D721Med (cell line): ENCODE measurements at places on chromosomes 13 and 19.
A peak's percentile ranks its signal among the peaks of the same experiment; 100 is the strongest.

GRCh38 chr13:80012251-80012650 is 328.7 kb downstream of the SPRY2 start:
- no peak for DNase-seq

GRCh38 chr13:20637811-20638210 is 65.7 kb upstream of the IL17D start:
- DNase-seq, result no peak

- peak; percentile 98 for DNase-seq
These were observed at the start of gene EEF2 for GRCh38 chr19:3984908-3985642. EEF2 (minus strand) TSS chr19:3985463; CDS start chr19:3985380, 83 bp downstream.

GRCh38 chr13:51550151-51550550 is 34.1 kb upstream of the WDFY2 start:
- no peak for DNase-seq

DNA sequence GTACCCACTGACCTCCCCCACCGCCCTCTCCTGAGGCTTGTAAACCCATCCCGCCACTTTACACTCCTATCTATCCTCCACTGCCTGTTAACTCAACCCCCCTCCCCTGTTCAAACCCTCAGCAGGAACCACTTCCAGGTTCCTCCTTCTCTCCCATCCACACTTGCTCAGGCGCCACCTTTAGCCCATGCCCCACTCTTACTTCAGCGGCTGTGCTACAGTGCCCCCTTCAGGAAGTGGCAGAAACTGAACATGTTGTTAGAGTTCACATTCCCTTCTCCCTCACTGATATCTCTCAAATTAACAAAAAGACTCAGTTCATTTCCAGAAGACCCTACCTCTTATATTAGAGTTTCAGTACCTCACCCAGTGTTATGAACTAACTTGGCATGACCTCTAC is 49.4 kb downstream of the ZNF91 start:
- no peak for DNase-seq

GRCh38 chr19:48858984-48859710 is 9.3 kb downstream of the PLEKHA4 start:
- no peak for DNase-seq

DNA sequence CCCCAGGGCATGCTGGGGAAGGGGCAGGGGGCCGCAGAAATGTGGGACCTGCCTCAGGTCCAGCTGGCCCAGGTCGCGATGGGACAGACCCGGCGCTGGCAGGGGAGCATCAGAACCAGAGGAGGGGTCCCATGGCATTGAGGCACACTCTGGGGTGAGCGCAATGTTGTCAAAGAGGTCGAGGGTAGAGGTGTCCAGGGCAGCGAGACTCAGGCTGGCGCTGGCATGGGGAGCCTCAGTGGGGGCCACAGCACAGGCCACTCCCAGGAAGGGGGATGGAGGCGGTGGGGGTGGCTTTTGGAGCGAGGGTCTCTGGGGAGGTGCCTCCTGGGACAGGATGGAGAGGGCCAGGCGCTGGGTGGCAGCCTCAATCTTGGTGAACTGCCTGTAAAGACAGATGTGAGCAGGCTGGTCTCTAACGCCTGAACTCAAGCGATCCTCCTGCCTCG is 944 bp downstream of the C19orf85 start:
- DNase-seq, result no peak

DNA sequence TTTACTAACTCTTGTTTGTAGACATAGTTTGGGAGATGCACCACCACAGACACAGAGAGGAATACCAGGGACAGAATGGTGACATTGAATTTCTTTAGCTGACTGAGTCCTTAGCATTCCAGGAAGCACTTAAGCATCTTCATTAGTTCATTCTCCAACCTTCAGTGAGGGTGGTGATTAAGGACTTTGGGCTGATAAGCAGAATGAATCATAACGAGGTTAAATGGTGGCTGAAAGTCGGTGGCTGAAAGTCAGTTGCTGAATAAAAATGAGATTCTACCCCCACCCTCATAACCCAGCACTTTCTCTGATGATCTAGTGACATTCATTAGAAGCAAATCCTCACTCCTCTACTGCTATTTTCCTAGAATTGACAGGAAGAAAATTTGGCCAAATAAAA is 10.6 kb downstream of the PCDH8 start:
- DNase-seq, result no peak

DNA sequence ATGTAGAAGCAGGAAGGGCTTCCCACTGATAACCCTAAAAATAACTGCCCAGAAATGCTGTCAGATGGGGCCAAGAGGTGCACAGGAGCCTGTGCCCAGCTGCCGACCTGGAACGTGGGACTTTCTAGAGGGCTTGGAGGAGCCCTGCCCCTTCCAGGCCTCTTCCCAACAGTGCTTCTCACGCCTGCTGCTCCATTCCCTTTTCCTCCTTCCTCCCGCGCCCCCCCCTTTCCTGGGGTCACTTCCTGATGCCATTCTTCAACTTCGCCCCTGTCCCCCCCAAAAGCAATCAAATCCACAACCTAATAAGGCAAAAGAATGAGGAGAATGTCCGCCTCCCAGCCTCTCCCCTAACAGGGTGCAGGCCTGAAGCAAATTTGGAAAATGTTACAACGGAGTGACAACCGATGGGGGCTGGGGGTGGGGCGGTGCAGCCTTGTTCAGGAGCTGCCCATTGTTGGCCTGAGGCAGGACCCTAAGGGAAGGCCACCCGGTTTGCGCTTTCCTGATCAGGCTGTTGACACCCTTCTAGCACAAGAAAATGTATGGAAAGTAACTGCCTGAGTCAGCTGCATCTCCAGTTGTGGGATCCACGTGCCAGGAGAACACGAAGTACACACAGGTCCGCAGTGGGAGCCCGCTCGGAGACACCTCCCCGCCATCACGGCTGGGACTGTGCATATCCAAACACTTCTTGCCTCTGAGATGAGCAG is 18.7 kb downstream of the ACTN4 start:
- DNase-seq, result no peak

DNA sequence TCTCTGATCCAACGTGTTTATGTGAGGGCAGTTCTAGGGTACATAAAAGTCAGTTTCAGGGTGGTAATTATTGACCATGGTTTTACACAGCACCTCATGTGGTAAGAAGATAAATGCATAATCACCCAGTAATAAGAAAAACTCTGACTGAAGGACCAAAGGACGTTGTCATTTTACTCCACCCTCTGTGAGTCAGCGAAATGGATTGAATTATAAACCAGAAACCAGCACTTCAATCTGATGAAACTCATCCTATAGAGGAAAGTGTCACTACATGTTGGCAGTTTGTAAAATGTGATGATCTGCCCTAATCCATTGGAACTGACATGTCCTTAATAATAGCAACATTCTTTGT is 406.8 kb downstream of the KLF5 start:
- no peak for DNase-seq

DNA sequence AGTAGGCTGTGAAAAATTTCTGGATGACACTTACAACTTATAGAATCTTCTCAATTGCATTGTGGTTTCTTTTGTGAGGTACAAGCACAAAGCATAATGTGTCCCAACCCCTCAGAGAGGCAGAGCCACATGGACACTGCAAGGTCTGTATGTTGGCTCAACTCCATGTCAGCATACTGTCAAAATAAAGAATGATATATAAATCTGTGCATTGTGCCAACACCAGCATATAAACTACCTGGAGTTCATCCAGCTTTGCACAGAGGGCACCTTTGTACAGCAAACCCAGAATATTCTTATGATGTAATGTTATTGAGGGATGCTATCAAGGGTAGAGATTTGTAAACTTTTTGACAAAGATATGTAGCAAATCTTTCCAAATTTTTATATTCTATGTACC is 1065.8 kb upstream of the MIR17HG start:
- no peak for DNase-seq

GRCh38 chr13:53074114-53074513 is 45.5 kb downstream of the OLFM4 start:
- DNase-seq, result no peak

- no peak for DNase-seq
These were observed 50.0 kb upstream of the CEACAM21 start for GRCh38 chr19:41525989-41526388.

DNA sequence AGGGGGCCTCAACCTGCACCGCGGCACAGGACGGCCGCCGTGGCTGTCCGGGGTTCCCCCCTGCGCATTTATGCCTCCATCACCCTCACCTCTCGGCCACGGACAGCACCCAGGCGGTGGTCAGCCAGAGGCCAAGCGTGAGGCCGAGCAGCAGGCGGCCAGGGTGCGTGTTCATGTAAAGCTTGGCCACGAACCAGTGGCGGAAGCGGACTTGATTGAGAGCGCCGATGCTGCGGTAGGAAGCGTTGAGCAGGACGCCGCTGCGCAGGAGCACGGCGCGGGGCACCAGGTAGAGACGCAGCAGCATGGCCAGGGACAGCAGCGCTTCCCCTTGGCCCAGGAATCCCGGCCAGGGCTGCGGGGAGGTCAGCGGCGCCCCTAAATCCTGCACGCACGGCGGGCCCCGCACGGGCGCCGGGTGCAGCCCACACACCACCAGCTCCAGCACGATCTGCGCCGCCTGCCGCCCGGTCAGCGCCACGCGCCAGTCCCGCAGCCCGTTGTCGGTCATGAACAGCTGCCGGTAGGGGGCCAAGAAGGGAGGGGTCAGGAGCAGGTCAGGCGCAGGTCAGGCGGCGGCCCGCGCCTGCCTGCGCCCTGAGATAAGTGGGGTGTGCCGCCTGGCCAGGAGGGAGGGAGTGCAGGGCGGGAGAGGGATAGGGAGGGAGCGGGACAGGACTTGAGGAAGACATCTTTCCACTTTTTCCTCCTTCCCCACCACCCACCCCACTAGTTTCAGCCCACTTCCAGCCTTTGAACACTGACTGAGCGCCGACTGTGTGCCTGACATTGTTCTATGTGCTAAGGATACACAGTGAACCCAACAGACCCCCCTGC is 6.5 kb downstream of the KCNN4 start:
- DNase-seq, result no peak

GRCh38 chr13:114127473-114128347 is 4.7 kb downstream of the RASA3 start:
- DNase-seq, result no peak

DNA sequence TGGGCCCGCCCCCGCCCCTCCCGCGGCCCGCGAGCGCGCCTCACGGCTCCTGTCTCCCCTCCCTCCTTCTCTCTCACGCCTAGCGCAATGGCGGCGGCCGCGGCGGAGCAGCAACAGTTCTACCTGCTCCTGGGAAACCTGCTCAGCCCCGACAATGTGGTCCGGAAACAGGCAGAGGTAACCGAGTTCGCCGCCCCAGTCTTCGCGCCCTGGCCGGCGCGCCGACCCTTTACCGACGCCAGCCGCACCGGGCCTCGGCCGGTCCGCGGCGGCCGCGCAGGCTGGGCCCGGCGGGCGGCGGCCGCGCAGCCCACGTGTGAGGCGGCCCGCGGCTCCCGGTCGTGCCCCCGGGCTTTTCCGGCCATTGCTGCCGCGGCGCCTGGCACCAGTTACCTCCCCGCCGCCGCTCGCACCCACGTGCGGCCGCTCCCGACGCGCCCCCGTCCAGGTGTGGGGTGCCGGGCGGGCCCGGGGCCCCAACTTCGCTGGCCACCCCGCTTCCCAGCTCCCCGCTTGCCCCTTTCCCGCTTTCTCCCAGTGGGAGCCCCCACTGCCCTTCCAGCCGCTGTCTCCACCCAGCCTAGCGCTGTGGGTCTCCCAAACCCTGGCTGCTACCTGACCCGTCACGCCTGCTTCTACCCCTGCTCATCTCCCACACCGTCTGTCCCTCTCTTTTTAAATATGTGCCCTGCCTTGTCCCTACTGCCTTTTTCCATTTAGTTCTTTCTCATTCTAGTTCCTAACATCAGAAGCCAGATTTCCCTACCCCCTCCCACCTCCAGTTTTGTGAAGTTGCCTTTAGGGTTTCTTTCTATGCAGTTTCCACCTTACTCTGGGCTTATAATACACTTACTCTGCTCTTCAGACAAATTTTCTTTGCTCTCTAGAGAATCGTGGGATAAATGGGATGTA is 23.4 kb downstream of the IPO5 start:
- DNase-seq, result no peak

GRCh38 chr19:44738136-44738535 is 10.4 kb upstream of the BCL3 start:
- no peak for DNase-seq

- DNase-seq, result no peak
These were observed 87.9 kb downstream of the URI1 start for GRCh38 chr19:30029721-30030510.

GRCh38 chr13:33145667-33146066 is 129.4 kb downstream of the KL start:
- DNase-seq, result no peak

GRCh38 chr19:3441986-3442329 is 38.4 kb downstream of the SMIM24 start:
- DNase-seq, result no peak

DNA sequence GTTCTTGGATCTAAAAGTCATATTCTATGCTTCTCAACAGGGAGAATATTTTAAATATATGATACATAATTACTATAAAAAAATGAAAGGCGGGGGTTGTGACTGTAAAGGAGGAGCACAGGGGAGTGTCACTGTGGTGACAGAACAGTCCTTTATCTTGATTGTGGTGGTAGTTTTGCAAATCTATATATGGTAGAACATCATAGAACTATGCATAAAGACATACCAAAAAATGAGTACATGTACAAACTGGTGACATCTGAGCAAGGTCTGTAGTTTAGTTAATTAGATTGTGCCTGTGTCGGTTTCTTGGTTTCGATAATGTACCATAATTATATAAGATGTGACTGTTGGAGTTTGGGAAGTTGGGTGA is 38.7 kb upstream of the GARRE1 start:
- DNase-seq, result no peak

DNA sequence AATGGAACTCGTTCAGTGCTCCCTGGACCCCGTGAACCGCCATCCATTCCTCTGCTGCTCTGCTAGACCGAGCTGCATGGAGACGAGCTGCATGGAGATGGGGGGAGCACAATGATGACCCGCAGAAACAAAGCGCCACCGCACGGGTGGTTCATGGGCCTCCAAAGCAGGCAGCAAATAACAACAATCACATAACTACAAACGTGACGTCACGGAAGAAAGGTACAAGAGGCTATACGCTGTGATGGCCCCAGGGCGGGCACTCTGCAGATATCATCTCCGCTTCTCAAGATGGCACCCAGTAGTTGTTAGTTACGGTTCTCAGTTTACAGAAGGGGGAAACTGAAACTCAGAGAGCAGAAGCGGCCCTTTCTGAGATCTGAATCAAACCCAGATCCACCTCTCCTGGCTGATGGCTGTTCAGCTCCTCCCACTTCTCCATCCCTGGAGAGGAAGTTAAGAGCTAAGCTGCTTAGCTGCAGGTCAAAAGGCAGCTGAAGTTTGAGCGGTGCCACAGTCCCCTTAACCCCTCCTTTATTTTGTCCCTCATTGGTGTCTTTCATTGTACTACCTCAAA is 1.7 kb downstream of the ATP13A1 start:
- DNase-seq, result peak; percentile 58

- no peak for DNase-seq
These were observed 677.4 kb downstream of the SLITRK1 start for GRCh38 chr13:83204886-83205285.

- DNase-seq, result no peak
These were observed 2.2 kb downstream of the PNMA8B start for GRCh38 chr19:46493236-46494145.

DNA sequence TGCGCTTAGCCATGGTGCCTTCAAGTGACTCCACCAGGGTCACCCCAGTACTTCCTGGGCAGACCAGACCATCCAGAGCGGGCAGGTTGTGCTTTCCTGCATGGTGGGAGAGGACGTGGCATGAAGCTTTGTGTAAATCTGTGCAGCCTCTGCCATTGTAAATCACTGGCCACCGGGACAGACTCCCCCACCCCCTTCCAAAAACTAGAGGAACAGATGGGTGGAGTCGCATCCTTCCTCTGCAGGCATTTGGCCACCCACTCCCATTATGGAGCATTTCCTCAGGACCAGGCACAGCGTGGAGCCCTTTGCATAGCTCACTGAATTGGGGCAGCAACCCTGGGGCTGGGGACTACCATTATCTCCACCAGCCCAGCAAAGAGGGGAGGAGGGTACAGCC is 8.2 kb downstream of the BCKDHA start:
- DNase-seq, result no peak

GRCh38 chr13:51827254-51827653 is 17.7 kb downstream of the TMEM272 start:
- DNase-seq, result no peak
